ENCODE measurements at places on chromosomes 3 and 15. TPM values are rescaled to one million over a fixed set of nuclear protein-coding genes. Genes with fewer than 3 reads are reported as not detected.
A peak's percentile ranks its signal among the peaks of the same experiment; 100 is the strongest.

- DNase-seq = no peak
Observed at GRCh38 chr3:181461381-181461780, 250.3 kb upstream of the SOX2 start.

DNA sequence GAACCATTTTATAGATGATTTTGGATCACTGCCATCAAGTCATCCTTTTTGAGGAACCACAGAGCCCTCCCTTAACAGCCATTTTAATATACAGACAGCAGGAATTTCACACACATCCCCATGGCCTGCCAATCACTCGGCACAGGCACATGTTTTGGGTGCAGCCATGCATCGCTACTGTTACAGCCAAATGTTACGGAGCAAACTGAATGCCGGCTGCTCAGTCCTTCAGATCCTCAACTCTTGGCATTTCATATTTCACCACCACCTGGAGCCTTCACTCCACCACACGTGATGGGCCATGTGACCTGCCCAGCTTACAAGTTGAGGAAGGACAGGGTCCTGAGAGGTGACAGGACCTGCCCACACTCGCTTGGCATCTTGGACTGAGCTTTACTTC is 90.8 kb downstream of the OXNAD1 start:
- no peak for DNase-seq

DNA sequence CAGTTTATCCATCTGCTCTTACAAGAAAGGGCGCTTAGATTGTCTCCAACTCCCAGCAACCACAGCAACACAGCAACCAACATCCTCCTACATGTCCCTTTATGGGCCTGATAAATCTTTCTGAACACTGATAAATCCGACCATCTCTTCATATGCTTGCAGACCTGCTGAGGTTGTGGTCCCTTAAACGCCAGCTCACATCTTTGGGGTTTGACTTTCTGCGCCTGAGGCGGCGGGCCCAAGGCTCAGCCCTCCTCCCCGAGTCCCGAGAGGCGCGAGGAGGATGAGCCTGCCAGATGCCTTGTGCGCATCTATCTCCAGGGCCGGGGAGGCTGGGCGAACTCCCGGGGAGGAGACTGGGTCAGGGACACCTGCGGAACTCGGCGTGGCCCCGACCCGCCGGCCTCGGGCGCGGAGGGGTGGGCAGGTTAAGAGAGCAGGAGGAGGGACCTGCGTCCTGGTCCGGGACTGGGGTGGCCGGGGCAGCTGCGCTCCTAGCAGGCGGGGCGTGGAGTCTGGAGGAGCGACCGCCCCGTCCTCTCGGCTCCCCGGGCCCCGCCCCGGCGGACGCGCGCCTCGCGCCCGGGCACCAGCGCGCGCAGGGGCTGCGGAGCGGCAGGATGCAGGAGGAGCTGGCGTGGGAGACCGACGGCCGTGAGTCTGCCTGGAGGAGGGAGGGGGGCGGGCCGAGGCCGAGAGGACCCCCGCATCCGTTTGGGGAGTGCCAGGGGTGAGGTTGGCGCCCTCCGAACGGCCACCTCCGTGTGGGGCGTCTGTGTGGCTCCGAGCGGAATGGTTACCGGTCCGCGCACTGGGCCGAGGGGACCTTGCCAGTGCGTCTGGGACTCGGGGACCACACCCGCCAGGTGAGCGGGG is at the start of gene ANKDD1A:
Gene ANKDD1A, plus strand, starts transcription at position 592 of the 876 bp plus-strand sequence. Its CDS starts 29 bp downstream, at position 621.
- DNase-seq = peak; percentile 70

Gene CNTN3
- total RNA-seq = not detected

- DNase-seq = no peak
Observed at GRCh38 chr3:187516446-187517185, 148.4 kb downstream of the RTP4 start.

- DNase-seq = no peak
Observed at GRCh38 chr3:42377681-42378080, 32.7 kb downstream of the LYZL4 start.

Gene LXN
- 8.7 TPM for total RNA-seq

Gene TPRA1
- 27.9 TPM for total RNA-seq

Gene SKOR1
- total RNA-seq = 0.32 TPM

Data from activated CD8-positive, alpha-beta T cell treated with anti-CD3 and anti-CD28 coated beads, Interleukin-2, amount 10 ng/mL, durations not matched to agents 7 days and 5 days (primary cell).